NCI-H2171 treated with DMSO at 0.1 percent for 48 hours (cell line): ENCODE measurements at places on chromosomes 12 and 14.

DNA sequence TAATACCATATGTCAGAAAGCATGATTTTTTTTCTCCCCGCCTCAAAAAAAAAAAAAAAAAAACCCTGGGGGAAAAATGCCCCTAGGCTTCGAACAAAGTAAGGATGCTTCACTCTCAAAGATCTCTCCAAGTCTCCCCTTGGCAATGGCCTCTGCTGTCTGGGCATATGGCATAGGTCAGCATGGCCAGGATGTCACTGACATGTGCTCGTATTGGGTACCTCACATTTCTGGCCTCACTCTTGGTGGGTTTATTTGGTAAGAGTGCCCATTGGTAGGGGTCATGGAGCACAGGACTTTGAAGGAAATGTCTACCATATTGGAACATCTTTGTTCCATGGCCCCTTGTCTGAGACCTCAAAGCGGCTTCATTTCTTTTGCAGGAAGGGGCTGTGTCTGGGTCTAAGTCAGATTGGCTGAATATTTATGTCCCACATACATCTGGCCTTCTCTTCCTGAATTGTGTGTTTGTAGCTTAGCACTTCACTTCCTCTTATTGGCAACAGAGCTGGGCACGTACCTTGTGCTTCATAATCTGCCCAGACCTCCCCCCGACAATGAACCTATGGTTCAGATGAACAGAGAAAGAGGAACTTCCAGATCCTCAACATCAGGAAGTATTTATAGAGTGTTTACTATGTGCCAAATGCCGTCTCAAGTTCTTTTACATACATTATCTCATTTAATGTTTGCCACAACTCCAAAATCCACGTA, 36.3 kb upstream of the OAS1 start:
- no peak for DNase-seq

- no peak for DNase-seq
Measured at GRCh38 chr14:98822917-98823316, 449.1 kb downstream of the BCL11B start.

GRCh38 chr14:65224799-65225198, 122.5 kb upstream of the MAX start:
- peak; percentile 93 for DNase-seq

GRCh38 chr14:22314183-22314820, 274.7 kb downstream of the DAD1 start:
- peak; percentile 78 for DNase-seq

GRCh38 chr14:30272848-30273832, 285.8 kb upstream of the G2E3 start:
- DNase-seq: no peak

DNA sequence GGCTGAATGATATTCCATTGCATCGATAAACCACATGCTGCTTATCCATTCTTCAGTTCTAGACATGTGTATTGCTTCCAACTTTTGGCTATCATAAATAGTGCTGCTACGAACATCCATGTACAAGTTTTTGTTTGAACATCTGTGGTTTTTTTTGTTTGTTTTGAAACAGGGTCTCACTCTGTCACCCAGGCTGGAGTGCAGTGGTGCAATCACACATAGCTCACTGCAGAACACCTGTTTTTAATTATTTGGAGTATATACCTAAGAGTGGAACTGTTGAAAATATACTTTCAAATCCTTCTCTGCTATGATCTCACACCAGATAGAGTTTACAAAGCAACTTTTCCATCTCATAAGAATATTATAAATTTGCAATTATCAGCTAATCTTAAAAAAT, 124.2 kb downstream of the TTC7B start:
- no peak for DNase-seq
